ENCODE measurements at places on chromosomes 5 and 9.

- no peak for DNase-seq
Observed at GRCh38 chr9:2425676-2426075, 195.9 kb upstream of the VLDLR start.

DNA sequence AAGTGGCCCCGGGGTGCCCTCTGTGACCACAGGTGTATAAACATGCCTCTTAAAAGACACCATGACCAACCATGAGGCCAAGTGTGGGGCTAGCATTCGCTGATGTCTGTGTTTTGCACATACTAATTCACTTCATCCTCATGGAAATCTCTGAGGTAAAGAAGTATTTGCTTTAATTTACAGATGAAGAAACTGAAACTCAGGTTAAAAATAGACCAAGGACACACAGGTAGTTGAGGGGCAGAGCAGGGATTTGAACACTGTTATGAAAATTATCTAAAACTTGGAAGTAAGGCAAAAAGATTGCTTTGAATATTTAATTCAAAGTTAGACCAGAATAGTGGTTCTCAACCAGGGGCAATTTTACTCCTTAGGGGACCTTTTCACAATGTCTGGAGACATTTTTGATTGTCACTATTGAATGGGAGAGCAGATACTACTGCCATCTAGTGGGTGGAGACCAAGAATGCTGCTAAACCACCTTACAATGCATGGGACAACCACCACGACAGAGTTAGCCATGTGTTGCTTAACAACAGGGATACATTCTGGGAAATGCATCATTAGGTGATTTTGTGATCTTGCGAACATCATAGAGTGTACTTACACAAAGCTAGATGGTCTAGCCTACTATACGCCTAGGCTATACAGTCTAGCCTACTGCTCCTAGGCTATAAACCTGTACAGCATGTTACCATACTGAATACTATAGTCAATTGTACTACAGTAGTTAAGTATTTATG lies 8.0 kb upstream of the FXN start:
- no peak for DNase-seq

GRCh38 chr5:115430374-115430773 lies 114.2 kb downstream of the FEM1C start:
- DNase-seq = no peak

- no peak for DNase-seq
Observed at GRCh38 chr9:16171911-16172310, 619.1 kb downstream of the CCDC171 start.

DNA sequence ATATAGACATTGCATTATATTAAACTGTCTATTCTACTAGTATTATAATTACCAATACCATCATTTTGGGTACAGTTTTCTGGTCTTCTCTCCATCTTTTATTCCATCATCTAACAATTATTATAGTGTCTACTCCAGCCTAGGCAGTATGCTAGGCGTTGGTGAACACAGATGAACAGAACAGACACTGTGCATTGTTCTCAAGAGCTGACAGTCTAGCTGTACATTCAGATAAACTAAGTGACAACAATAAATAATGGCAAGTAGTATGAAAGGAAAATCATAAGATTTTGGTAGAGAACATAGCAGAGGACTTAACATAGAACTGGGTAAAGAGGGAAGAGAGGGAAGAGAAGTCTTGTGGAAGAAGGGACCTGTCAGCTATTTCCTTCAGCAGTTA lies 12.5 kb upstream of the SGCD start:
- no peak for DNase-seq

GRCh38 chr5:93578813-93579691 lies 2.0 kb downstream of the NR2F1-AS1 start:
- DNase-seq = no peak

DNA sequence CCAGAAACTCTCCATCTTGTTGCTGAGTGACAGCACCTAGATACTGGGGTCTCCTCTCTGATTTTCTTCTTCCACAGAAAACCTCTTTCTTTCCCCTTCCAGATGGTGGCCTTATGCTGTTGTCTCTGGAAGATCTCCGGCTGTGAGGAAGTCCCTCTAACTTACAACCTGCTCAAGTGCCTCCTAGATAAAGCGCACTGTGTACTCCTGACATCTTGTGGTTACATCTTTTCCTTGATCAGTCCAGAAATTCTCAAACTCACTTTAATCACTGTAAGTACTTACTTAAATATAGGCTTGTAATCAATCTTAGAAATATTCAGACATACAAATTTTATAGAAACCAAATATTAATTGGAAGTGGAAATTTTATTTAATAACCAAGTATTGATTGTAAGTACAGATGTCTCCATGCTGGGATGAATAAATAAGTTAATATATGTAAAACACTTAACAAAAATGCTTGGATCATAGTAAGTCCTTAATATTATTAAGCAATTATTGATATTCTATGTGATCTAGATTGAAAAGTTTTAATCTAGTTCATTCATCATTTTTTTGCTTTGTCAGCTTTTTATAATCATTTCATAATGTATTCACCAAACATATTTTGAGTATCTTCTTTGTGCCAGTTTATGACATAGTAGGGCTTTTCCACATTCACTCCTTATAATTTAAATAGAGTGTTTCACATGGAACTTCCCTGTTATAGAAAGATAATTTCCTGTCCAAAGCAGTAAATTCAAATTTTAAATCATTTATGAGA lies 1381.4 kb upstream of the CDH6 start:
- DNase-seq = no peak

GRCh38 chr5:156103155-156103885 lies 223.6 kb upstream of the SGCD start:
- DNase-seq = no peak

DNA sequence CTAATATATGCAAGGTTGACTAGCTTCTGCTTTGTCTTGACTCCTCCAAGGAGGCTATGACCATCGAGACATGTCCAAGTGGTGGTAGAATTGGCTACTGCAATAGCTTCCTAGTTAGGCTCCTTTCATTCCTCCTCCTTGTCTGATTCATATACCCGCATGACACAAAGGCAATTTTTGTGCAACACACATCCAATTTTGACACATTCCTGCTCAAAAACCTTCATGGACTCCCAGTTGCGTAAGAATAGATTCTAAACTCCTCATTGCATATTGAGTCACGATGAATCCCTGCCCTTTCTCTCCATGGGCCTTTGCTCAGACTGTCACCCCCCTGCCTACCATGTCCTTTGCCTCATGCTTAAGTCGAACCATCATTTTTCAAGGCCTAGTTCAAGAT lies 344.5 kb downstream of the ACTL7B start:
- DNase-seq = no peak

DNA sequence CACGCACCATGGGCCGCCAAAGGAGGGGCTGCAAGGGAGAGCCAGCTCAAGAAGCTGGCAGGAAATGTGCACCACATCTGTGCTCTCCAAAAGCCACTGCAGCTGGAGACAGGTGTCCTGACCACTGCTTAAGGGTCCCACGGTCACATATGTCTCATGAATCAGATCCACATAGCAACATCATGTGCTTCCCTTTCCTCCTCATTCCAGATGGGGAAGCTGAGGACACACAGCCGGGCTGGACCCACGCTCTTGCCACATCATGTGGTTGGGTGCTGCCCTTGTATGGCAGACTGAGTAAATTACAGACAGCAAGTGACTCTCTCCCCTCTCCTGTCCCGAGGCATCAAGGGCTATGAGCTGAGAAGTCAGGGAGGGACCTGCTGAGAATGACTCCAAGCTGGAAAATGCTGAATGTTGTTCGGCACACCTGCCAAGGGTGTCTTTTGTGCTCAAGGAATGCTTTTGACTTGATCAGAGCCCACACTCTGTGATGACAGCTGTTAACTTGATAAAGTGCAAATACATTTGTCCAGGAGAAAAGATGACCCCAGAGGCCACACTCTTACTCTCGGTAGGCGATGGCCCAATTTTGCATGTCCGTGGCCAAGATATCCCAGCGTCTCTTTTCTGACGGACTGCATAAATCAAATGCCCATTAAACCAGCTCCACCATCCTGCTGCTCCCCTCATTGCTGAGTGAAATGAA lies 58.2 kb downstream of the NSUN2 start:
- no peak for DNase-seq

DNA sequence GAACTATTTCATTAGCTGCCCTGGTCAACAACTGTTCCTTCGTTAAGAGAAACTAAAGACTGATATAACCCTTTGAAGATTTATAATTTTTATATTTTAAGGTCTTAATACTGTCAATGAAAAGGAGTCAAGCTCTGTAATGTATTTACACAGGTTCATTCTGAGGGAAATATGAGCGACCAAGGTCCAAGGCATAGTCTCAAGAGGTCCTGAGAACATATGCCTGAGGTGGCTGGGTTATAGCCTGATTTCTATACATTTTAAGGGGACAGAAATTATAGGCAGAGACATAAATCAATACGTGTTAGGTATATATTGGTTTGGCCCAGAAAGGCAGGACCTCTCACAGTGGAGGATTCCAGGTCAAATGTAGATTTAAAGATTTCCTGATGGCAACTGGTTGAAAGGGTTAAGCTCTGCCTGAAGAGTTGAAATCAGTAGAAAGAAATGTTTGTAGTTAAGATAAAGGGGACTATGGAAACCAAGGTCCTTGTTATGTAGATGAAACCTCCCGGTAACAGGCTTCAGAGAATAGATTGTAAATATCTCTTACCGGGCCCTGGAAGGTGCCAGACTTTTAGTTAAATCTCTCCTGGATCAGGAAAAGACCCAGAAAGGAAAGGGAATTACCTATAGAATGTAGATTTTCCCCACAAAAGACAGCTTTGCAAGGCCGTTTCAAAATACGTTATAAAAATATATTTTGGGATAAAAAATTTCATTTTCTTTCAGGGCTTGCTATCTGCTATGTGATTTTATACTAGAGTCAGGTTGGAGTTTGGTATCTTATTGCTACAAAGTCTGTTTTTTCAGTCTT lies 107.3 kb upstream of the PRLR start:
- DNase-seq = no peak

- no peak for DNase-seq
Observed at GRCh38 chr9:121581786-121582600, 69.4 kb upstream of the DAB2IP start.

GRCh38 chr5:149288436-149288835 lies 16.8 kb downstream of the AFAP1L1 start:
- no peak for DNase-seq

DNA sequence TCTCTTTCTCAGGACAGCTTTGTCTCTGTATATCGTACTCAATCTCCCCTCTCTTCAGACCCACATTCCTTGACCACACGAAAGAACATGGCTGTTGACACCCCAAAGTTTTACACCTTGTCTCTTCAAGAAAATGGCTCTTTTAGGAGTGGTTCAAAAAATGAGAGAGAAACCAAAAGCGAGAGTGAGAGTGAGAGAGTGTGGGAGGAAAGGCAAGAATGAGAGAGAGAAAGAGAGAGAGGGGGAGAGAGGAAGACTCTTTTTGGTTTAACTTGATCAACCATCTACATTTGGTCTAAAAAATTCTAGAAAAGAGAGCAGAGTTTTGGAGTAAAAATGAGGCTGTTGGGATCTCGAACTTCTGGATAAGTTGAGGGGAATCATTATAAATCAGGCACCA lies 581.8 kb upstream of the WWC1 start:
- no peak for DNase-seq

GRCh38 chr5:8114597-8115266 lies 245.8 kb downstream of the MTRR start:
- no peak for DNase-seq

- DNase-seq = no peak
Observed at GRCh38 chr9:136243631-136244030, 2.0 kb downstream of the QSOX2 start.

DNA sequence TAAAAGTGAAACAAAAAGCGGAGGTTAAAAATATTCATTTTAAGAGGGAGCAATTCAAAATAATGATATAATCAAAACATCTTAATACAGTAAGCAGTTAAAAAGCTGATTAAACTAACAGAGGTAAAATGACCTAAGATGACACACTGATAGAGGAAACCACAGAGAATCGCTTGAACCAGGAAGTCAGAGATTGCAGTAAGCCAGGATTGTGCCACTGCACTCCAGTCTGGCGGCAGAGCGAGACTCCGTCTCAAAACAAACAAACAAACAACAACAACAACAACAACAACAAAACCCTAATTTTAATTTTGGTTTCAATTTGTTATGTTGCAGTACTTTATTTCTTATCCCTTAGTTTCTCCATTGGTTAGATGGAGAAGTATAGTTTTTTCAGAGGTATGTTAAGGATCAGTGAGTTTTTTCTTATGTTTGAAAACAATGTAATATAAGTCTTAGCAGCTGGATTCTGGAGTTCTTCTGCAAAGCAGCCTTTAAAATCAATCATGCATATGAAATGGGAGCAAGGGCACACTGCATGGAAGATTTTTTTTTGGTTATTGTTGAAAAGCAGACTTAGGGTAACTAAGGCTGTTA lies 58.5 kb downstream of the MLANA start:
- DNase-seq = no peak

DNA sequence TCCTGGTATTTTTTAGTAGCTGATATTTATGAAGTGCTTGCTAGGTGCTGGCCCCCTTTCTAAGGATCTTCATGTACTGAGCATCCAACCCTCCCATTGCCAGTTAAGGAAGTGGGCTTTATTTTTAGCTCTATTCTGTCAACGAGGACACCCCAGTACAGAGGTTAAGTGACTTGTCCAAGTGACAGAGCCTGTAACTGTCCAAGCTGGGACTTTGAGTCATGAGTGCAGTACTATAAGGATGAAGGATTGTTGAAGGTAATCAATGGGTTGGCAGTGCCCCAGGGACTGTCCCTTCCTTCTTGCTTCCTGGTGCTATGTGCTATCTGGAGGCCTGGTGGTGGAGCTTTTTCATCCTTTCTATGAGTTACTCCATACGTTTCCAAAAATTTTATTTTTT lies 18.0 kb upstream of the FABP6 start:
- DNase-seq = no peak

GRCh38 chr5:121009058-121009457 lies 545.0 kb downstream of the PRR16 start:
- no peak for DNase-seq

DNA sequence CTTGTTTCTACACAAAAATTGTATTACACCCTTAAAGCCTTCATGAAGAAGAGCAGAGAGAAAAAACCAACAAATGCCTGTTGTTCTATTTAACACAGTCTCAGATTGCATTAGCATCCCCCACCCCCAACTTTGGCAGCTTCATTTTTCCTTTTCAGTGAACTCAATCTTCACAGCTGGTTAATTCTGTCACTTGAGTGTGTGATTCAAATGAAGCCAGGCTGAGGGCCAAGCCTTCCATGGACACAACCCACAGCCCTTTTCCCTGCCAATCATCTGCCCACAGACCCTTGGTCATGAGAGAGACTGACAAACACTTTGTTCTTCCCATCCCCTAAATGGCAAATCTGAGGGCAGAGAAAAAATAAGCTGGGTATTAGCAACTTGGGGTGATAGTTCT lies 217.5 kb upstream of the NMUR2 start:
- DNase-seq = no peak

Data from stimulated activated CD4-positive, alpha-beta T cell treated with anti-CD3 and anti-CD28 coated beads, Interleukin-1b, Interleukin-23, amount 100 ng/mL, for 1 hour (primary cell).